ENCODE measurements at places on chromosomes 6 and 20. TPM values are rescaled to one million over a fixed set of nuclear protein-coding genes. Genes with fewer than 3 reads are reported as not detected.

Gene NOX3
- not detected for total RNA-seq

Gene ARMC2
- 2.8 TPM for total RNA-seq

Gene BAG2
- 6.9 TPM for total RNA-seq

Gene PRDM13
- total RNA-seq: 0.88 TPM

Gene ID4
- total RNA-seq: 0.71 TPM

Gene PLN
- not detected for total RNA-seq

Gene CALHM5
- total RNA-seq: 0.06 TPM

Gene TMEM200A
- not detected for total RNA-seq

Gene BPIFB2
- not detected for total RNA-seq

Gene BTNL2
- total RNA-seq: not detected

Gene PTK7
- 5.8 TPM for total RNA-seq

Gene ADGRF1
- total RNA-seq: not detected

Gene RHAG
- not detected for total RNA-seq

Gene C6orf132
- total RNA-seq: 2.5 TPM

Gene NUS1
- 25.7 TPM for total RNA-seq

Gene ECT2L
- not detected for total RNA-seq

Gene SLC35D3
- 0.14 TPM for total RNA-seq

Gene PEX7
- 5.3 TPM for total RNA-seq

Gene KIF6
- total RNA-seq: 0.30 TPM

Gene OR2H1
- not detected for total RNA-seq

Gene GSS
- total RNA-seq: 58.4 TPM

Gene ZNF512B
- 12.2 TPM for total RNA-seq

Gene SLCO4A1
- 14.1 TPM for total RNA-seq

Gene FERMT1
- 15.8 TPM for total RNA-seq

Gene DDX43
- not detected for total RNA-seq

Gene GTSF1L
- not detected for total RNA-seq

Gene MROH8
- 1.2 TPM for total RNA-seq

Gene ZNF165
- 1.2 TPM for total RNA-seq
